ENCODE measurements at places on chromosomes 7 and 10. TPM values are rescaled to one million over a fixed set of nuclear protein-coding genes. Genes with fewer than 3 reads are reported as not detected.

Gene MYH16
- 0.36 TPM for total RNA-seq

Gene STK32C
- total RNA-seq, result 7.2 TPM

Gene ACADSB
- total RNA-seq, result 6.2 TPM

Gene MSS51
- total RNA-seq, result 0.68 TPM

Gene LAMB4
- total RNA-seq, result 0.50 TPM

Gene CRHR2
- total RNA-seq, result not detected

Gene CHRM2
- total RNA-seq, result not detected

Gene ODAD2
- total RNA-seq, result 0.28 TPM

Gene TMEM178B
- total RNA-seq, result 0.07 TPM

Gene CHST15
- total RNA-seq, result 31.5 TPM

Gene GIMAP2
- 0.21 TPM for total RNA-seq

Gene ANKRD30A
- total RNA-seq, result not detected

Gene ARF5
- 140 TPM for total RNA-seq

Gene MRPS17
- 33.7 TPM for total RNA-seq

Gene ACSM6
- not detected for total RNA-seq

Gene CAV2
- total RNA-seq, result 188 TPM

Gene SYT15
- 0.14 TPM for total RNA-seq

Gene LRRC17
- total RNA-seq, result 0.28 TPM

Gene ASIC3
- total RNA-seq, result 0.34 TPM

Gene TEX36
- total RNA-seq, result not detected

Gene GIMAP5
- total RNA-seq, result not detected

Gene HOXA4
- not detected for total RNA-seq

Gene CNPY1
- total RNA-seq, result not detected

Gene IDI2
- not detected for total RNA-seq

Gene AVL9
- 36.9 TPM for total RNA-seq

Gene CCDC172
- not detected for total RNA-seq

Gene MIOS
- 70.8 TPM for total RNA-seq

Gene DNMBP
- total RNA-seq, result 6.5 TPM

Gene PNLIPRP1
- not detected for total RNA-seq

Gene PRKCQ
- 4.8 TPM for total RNA-seq

Gene ACTL6B
- total RNA-seq, result not detected

Gene SLC26A5
- total RNA-seq, result not detected

Gene NPC1L1
- under 0.01 TPM for total RNA-seq

Gene PILRA
- total RNA-seq, result under 0.01 TPM

Gene NYAP1
- 0.64 TPM for total RNA-seq

Gene OLAH
- total RNA-seq, result 15.0 TPM

Gene FAM25C
- total RNA-seq, result 13.7 TPM

Gene AKR1C4
- total RNA-seq, result not detected

Gene SPDYE1
- total RNA-seq, result not detected

Gene AGAP5
- 3.7 TPM for total RNA-seq

Gene HGF
- total RNA-seq, result not detected

Gene SFRP4
- total RNA-seq, result not detected

Gene GRID2IP
- total RNA-seq, result 0.14 TPM

Gene DGKB
- not detected for total RNA-seq

Gene GJD4
- total RNA-seq, result 0.07 TPM

All from nasal cavity respiratory epithelium epithelial cell of viscerocranial mucosa (primary cell).